PC-3 (cell line): ENCODE measurements at places on chromosomes 2 and 18. TPM values are rescaled to one million over a fixed set of nuclear protein-coding genes. Genes with fewer than 3 reads are reported as not detected.

The C2orf74 gene
- total RNA-seq, result 12.2 and 16.8 TPM in 2 replicates

The AFF3 gene
- 0.04 and 0.06 TPM in 2 replicates for total RNA-seq

The ABHD1 gene
- 0.36 TPM in 1 of 2 replicates, not detected in the other for total RNA-seq

The NOL4 gene
- total RNA-seq, result not detected in 2 replicates

The TXNDC2 gene
- total RNA-seq, result 0.87 TPM in 1 of 2 replicates, not detected in the other

The NLRC4 gene
- not detected in 2 replicates for total RNA-seq

DNA sequence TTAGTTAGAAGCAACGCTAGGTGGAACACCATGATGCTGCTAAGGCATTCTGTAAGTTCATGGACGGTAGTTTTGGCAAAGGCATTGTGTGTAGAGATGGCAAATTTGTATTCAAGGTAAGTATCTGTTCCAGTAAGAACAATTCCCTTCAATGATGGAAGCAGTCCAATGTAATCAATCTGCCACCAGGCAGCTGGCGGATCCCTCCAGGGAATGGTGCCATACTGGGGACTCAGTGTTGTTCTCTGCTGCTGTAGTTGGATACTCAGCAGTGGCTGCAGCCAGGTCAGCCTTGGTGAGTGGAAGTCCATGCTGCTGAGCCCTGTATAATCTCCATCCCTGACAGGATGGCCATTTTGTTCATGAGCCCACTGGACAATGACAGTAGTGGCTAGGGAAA is 62.8 kb downstream of the ARL6IP6 start:
- DNase-seq, result no peak

DNA sequence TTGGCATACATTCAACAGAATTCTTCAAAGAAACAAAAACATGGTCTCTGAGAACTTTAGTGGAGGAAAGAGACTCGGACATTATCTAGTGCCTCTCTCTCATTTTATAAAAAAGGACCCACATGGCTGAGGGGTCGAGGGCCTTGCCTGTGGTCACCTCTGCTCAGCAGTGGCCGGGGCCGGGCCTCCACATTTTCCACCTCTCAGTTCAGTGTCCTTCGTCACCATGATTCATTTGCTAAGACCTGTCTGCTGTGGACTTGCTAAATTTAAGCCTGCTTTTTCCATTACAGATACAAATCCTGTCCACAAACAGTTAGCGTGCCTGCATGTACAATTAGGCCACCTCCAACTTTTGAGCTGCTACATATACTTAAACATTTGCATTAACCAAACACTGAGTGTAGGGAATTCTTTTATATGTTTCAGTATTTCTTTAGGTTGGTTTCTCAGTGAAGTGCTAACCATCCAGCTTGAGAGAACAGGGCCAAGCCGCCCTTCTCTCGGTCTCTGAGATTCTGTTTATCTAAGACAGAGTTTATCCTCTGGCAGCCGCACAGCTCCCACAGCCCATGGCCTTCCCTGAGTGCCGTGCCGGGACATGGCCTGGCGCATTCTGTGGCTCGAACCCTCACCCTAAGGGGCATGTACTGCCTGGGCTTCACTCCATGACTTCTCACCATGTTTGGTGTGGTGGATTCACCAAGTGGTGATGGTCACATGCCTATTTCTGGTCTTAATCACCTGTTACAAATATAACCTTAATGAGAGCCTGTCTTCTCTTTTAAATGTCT is 46.2 kb downstream of the COA5 start:
- DNase-seq, result no peak

DNA sequence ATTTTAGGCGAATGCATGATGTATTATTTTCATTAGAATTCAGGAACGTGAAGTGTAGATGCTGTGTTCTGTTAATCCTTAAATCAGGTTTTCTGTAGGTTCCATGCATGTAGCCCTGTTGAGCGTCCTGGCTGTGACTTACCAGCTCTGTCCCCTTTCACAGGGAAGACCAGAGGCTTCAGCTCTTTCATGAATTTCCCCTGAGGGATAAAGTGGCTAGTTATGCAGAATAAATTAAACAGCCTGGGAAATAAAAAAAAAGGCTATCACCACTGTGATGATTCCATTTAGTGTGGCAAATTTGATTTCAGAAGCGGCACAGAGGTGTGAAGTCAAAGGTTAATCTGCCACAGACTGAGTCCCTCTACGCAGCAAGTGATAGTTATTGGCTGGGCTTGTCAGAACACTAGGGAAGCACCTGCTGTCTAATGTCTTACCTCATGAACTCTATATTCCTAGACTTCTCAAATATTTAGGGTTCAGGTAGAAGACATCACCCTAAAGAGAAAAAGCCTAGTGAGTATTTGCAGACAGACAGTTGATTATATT is 61.6 kb upstream of the LINC00305 start:
- DNase-seq, result no peak

GRCh38 chr2:186442885-186443284 is 43.2 kb upstream of the ZC3H15 start:
- DNase-seq, result no peak

DNA sequence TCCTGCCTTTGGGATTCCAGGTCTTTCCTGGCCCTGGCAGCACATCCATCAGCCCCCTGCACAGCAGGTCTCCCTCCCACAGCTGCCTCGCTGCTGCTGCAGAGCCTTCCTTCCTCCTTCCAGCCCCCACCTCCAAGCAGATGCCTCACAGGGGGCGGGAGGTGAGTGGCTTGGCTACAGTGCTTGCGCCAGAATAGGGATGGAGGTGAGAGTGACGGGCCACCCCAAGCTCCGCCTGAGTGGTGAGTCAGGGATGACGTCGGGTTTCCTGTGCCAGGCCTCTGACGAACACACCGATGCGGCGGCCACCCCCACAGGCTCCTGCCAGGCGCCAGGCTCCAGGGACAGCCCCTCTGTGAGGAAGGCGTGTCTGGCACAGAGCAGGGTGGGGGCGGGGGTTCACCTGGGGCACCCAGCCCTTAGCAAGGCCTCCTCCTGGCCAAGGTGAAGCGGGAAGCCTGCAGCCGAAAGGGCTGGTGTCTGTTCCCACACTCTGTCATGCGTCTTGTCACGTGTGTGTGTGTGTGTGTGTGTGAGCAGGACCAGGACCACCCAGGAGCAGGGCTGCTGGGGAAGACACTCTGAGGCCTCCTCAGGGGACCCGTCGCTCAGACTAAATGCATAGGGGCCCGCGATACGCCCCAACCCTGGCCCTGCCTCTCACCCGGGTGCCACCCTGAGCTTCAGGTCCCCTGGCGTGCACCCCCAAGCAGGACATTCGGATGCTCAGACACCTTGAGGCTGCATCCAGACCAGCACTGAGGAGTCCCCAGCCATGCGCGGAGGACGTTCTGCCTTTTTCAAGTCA is 3.4 kb upstream of the DUSP2 start:
- peak; percentile 50 for DNase-seq

- DNase-seq, result peak; percentile 88
Measured at GRCh38 chr2:138275881-138276280, 225.7 kb upstream of the SPOPL start.

DNA sequence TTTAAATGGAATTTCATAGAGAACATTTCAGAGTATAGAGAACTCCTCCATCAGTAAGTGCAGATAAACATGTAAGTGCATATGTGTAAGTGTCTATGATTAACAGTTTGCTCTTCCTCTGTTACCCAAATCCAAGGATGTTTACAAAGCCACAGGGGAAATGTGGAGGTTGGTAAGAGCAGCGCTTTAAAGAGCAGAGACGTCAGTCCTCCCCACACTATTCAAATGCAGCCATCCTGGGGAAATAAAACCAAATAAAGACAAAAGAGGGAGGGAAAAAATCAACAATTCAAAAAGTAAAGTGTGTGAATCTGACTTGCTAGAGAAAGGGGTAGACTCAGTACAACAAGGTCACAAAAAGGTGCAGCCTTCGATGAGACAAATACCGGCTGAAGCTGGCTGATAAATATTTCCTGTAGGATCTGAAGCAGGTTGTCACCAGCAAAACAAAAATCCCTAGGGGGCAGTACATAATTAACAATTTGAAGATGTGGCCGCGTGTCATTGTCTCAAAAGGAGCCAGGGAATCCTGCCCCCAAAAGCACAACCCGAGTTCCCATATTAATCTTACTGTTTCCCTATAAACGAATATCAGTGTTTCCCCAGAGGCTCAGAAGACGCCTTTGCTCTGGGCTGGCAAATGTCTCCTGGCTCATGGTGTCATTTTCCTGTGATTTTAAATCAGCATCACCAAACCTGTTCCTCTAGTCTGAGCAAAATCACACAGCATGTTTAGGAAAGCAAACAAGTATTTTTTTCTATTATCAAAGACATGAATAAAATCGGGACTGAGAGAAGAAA is 216.5 kb downstream of the CDCA7 start:
- peak; percentile 77 for DNase-seq

GRCh38 chr2:133421516-133422324 is 146.5 kb downstream of the NCKAP5 start:
- DNase-seq, result no peak

DNA sequence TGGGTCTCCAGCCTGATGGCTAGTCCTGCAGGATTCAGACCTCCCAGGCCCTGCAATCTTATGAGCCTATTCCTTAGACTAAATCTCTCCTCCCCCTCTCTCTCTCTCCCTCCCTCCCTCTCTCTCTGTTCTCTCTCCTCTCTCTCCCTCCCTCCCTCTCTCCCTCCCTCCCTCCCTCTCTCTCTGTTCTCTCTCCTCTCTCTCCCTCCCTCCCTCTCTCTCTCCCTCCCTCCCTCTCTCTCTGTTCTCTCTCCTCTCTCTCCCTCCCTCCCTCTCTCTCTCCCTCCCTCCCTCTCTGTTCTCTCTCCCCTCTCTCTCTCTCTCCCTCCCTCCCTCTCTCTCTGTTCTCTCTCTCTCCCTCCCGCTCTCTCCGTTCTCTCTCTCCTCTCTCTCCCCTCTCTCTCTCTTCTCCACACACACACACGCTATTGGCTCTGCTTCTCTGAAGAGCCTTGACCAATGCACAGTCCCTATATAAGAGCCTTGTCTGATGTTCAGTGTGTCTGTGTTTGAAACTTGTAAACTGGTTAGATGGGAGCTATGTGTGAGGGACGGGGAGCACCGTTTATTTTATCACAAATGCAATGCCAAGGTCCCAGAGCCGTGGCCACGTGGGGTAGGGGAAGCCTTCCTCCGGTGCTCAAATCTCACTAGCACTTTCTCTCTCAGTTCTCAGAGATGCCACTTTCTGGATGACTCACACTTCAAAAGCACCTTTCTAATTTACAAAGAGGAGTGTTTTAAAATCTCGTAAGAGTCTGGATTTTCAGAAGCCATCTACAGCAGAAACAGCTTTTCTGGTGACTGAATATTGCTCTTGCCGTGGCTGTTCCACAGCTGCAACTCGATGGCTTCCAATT is 9.4 kb upstream of the PRLH start:
- no peak for DNase-seq

DNA sequence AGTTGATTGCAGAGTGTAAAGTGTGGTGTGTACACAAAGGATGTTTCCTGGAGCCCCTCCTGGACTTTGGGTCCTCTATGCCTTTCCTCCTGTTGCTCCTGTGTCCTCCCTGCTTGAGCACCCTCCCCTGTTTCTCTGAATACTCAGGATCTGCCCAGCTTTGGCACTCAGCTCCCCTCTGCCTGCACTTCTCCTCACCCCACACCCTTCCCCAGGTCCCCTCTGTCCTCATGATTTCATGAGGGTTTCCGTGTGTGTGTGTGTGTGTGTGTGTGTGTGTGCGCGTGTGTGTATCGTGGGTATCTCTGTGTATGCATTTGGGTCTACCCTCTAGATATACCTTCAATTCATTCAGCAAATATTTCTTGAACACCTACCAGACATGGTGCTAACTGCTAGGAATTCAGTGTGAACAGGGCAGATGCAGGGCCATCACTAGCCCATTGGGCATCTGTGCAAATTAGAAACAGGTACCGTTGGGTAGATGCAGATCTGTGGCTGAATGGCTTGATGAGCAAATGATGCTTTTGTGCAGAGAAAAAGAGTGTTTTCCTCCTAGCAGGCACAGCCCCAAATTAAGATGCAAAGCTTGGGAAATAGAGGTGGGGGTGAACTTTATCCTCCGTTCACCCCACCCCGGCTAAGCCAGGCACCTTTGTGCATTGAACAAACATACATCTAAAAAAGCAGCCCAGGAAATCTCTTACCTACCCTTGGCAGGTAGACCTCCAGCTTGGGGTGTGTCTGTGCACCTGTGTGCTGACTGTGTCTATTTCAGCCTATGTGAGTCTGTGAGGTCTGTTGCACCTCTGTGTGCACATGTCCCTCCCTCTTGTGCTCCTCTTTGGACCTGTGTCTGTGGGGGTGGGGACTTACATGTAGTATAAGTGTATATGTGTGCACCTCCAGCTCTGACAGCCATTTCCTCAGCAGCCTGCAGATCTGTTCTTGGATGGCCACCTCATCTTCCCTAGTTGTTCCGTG is 60.0 kb upstream of the EPAS1 start:
- no peak for DNase-seq

- DNase-seq, result no peak
Measured at GRCh38 chr18:47752796-47753645, 177.4 kb downstream of the SMAD2 start.

DNA sequence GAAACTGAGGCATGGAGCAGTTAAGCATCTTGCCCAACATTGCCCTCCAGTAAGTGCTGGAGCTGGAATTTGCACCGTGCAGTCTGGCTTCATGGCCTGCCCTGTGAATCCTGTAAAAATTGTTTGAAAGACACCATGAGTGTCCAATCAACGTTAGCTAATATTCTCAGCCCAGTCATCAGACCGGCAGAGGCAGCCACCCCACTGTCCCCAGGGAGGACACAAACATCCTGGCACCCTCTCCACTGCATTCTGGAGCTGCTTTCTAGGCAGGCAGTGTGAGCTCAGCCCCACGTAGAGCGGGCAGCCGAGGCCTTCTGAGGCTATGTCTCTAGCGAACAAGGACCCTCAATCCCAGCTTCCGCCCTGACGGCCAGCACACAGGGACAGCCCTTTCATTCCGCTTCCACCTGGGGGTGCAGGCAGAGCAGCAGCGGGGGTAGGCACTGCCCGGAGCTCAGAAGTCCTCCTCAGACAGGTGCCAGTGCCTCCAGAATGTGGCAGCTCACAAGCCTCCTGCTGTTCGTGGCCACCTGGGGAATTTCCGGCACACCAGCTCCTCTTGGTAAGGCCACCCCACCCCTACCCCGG is 1.3 kb downstream of the PROC start:
- DNase-seq, result no peak

DNA sequence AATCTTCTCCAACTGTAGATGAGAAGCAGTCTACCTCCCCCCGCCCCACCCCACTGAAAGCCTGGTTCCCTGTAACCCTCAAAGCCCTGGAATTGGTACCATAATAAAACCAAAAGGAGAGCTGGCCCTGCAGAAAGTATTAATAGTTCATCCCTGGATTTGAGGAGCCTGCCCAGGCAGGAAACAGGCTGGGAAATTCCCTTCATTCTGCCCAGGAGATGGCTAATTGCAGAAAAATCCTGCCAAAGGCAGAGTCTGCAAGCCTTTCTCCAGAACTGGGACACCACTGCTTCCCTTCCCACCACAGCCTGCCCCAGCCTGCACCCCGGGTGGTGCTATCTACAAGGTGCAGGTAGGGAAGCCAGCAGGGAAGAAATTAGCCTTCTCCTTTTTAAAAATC is 16.3 kb downstream of the GKN2 start:
- DNase-seq, result peak; percentile 40

GRCh38 chr2:113973810-113974209 is 83.9 kb downstream of the ACTR3 start:
- DNase-seq, result no peak

GRCh38 chr18:76410660-76411417 is 84.2 kb downstream of the ZNF516 start:
- no peak for DNase-seq

DNA sequence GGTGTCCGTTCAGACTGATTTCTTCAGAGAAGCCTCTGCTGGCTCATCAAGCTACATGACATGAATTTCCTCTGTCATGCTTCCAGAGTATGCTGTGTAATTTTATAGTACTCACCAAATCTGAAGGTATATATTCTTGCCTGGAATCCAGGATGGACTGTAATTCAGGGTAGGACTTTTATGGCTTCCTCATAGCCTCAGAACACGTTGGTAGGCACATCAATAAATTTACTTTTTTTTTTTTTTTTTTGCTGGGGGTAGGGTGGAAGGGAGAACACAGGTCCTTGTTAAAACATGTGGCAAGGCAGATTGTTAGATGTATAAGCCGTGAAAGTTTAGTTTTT is 34.4 kb downstream of the MTA3 start:
- DNase-seq, result no peak
